ENCODE measurements at places on chromosomes 2 and 18.

GRCh38 chr18:650428-650858 lies 7.0 kb upstream of the TYMS start:
- DNase-seq = no peak

DNA sequence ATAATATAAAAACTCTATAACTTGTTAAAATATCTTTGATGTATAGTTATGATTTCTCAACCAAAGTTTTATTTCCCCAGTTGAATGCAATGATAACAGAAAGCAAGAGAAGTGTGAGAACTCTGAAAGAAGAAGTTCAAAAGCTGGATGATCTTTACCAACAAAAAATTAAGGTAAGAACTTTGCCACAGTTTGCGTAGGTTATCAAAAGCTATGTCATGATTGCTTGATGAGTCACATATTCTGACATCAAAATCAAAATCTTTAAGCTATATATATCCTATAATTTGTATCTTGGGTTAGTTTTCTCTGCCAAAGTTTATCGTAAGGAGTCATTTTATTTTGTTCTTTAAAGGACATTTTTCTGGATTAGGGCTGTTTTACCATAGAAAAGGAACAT lies 35.0 kb downstream of the NDC80 start:
- DNase-seq = no peak

DNA sequence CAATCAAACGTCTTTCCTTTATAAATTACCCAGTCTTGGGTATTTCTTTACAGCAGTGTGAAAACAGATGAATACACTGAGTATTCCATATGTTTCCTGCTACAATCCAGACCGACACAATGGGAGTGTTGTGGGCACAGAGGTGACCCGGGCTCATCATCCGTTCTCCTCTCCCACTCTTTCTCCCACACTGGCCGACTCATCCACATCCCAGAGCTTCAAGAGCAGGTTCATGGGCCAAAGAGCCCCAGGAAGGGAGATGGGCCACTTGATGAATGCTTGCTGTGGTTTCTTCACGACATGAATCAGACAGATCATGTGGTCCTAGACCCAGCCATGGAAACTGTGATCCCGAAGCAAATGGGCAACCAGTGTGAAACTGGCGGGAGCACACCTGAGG lies 4.1 kb upstream of the COPS8 start:
- no peak for DNase-seq

GRCh38 chr18:43720041-43720440 lies 442.8 kb upstream of the SYT4 start:
- DNase-seq = no peak

- no peak for DNase-seq
These were observed 297.1 kb downstream of the ARHGAP15 start for GRCh38 chr2:143426296-143426695.

DNA sequence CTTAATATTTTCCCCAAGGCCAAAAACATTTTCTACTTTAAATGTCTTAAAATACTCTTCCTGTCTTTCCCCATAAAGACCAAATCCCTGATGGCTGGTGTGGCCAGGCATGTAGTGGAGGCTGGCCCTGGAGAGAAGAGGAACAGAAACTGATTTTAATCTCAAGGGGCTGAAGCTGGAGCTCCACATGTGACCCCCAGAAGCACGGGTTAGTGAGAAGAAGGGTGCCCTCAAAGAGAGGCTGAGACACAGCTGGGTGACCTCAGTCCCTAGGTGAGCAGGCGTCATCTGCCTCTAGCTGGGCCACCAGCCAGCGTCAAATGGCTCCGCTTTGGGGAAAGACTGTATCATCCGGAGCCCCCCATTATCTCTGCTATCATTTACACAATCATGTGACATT lies 19.3 kb upstream of the TMEM18 start:
- no peak for DNase-seq

DNA sequence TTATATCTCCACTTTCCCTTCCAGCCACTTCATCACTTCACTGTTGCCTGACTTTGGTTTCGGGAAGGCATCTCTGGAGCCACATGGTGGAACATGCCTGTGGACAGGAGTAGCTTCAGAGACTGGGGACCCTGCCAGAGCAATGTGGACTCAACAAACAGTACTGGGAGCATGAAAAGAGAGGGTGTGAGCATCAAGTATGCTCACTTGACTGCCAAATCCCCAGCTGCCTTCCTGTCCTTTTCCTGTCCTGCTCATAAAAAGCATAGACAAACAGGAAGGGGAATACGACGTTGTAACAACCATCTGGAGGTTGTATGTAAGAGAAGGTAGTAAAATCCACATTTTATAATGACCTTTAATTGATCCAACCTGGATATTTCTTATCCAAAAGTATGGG lies 61.3 kb upstream of the CSRNP3 start:
- DNase-seq = no peak

DNA sequence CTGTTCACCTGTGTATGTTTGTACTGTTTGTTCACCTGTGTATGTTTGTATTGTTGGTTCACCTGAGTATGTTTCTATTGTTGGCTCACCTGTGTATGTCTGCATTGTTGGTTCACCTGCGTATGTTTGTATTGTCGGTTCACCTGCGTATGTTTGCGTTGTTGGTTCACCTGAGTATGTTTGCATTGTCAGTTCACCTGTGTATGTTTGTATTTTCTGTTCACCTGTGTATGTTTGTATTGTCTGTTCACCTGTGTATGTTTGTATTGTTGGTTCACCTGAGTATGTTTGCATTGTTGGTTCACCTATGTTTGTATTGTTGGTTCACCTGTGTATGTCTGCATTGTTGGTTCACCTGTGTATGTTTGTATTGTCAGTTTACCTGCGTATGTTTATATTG lies 14.6 kb downstream of the ADI1 start:
- no peak for DNase-seq

GRCh38 chr2:42353792-42354429 lies 7.1 kb downstream of the COX7A2L start:
- no peak for DNase-seq

Data from activated CD4-positive, alpha-beta T cell treated with anti-CD3 and anti-CD28 coated beads for 4 hours (primary cell).